ENCODE measurements at places on chromosomes 16 and 17.

DNA sequence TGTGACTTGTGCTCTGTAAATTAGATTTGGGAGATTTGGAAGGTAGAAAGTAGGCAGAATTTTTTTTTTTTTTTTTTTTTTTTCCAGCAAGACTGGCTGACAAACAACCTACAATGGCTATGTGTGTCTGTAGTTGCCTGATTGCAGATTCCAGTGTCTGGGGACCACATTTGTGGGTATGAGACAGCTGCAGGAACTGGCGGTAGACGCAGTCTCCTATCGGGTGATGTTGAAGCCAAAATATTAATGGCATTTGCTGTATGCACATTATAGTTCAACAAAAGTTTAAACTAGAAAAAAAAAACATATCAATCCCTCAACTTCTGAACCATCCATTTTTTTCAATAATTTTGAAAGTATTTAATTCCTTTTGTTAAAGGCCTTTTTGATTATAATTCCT is 665.2 kb downstream of the TOX3 start:
- DNase-seq: no peak

- no peak for DNase-seq
Observed at GRCh38 chr16:76900285-76901263, 290.4 kb upstream of the MON1B start.

DNA sequence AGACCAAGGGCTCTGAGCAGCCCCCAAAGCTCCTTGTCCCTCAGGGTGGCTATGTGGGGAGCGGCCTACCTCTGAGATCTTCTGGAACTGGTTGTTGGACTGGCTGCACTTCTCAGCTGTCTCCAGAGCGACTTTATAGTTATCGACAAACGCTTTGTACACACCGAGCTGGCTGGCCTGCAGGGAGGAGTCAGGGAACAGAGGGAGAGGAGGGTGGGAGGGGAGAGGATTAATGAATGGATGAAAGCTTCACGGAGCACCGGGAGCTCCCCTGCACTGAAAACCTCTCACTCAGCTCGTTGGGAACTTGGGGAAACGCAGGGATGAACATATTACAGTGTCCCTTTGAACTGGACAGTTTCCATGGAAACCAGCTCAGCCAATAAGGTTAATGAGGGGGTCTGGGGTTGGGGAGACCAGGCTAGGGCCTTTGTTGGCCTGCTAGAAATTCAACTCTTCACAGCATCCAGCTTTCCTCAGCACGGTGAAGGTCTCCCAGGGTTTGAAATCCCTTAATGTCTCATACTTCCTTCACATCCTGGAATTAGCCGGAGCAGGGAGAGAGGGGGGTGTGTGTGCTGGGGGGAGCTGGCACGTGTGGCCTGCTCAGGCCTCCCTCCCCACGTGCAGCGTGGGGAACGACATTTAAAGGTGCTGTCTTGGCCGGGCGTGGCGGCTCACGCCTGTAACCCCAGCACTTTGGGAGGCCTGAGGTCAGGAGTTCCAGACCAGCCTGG is 86.7 kb downstream of the TIMM22 start:
- no peak for DNase-seq

- DNase-seq: no peak
Observed at GRCh38 chr17:4109449-4109848, 33.4 kb downstream of the ZZEF1 start.

GRCh38 chr16:75086688-75087374 is 29.7 kb downstream of the LDHD start:
- DNase-seq: no peak

DNA sequence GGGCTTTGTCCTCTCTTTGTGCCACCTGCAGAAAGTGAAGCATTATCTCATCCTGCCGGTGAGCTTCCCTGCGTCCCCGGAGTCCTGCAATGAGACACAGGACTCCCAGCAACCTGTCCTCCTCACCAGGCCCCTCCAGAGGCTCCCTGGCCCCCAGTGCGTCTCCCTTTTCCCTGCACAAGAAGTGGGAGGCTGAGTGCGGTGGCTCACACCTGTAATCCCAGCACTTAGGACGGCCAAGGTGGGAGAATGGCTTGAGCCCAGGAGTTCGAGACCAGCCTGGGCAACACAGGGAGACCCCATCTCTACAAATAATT is 8.4 kb downstream of the GRB7 start:
- no peak for DNase-seq

DNA sequence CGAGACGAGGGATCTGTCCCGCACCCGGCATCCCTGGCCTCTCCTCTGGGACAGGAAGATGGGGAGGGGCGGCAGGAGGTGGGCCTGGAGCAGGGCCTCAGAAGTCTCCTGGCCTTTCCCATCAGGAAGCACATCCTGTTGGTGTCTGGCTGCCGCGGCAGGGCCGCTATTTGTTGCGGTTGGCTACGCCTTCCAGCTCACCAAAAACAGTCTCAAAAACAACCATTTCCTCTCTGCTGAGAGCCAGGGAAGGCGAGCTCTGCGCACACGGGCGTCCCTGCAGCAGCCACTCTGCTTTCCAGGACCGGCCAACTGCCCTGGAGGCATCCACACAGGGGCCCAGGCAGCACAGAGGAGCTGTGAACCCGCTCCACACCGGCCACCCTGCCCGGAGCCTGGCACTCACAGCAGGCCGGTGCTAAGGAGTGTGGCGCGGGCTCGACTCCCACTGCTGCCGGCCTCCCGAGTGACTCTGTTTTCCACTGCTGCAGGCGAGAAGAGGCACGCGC is at the start of gene TMEM204:
Gene TMEM204, plus strand, starts transcription at position 224 of the 509 bp plus-strand sequence. CDS start 610 bp downstream, outside the sequence.
- peak; percentile 73 for DNase-seq

DNA sequence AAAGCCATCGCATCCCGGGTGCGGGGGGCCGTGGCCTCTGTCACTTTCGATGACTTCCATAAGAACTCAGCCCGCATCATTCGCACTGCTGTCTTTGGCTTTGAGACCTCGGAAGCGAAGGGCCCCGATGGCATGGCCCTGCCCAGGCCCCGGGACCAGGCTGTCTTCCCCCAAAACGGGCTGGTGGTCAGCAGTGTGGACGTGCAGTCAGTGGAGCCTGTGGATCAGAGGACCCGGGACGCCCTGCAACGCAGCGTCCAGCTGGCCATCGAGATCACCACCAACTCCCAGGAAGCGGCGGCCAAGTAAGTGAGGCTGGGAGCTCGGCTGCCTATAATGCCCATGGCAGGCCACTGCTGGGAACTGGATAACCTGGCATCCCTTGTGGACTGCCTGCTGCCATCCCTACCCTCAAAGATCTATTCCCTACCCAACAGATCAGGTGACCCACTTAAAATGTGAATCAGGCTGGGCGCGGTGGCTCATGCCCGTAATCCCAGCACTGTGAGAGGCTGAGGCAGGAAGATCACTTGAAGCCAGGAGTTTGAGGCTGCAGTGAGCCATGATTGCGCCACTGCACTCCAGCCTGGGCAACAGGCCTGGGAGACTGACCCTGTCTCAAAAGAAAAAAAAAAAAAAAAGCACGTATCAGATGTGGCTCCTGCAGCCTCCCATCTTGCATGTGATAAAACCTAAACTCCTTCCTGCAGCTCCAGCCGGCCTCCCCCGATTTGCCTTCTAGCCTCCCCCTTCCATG is 18.3 kb downstream of the CDIPT start:
- no peak for DNase-seq

DNA sequence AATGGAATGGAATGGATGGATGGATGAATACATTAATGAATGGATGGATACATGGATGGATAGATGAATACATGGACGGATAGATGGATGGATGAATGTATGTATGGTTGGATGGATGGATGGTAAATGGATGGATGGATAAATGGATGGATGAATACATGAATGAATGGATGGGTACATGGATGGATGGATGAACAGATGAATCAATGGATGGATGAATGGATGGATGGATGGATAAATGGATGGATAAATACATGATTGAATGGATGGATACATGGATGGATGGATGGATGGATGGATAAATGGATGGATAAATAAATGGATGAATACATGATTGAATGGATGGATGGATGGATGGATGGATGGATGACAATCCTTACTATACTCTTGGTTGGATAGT is 26.0 kb downstream of the TMC5 start:
- no peak for DNase-seq

- no peak for DNase-seq
Observed at GRCh38 chr17:77746393-77746792, 212.1 kb upstream of the TNRC6C start.

DNA sequence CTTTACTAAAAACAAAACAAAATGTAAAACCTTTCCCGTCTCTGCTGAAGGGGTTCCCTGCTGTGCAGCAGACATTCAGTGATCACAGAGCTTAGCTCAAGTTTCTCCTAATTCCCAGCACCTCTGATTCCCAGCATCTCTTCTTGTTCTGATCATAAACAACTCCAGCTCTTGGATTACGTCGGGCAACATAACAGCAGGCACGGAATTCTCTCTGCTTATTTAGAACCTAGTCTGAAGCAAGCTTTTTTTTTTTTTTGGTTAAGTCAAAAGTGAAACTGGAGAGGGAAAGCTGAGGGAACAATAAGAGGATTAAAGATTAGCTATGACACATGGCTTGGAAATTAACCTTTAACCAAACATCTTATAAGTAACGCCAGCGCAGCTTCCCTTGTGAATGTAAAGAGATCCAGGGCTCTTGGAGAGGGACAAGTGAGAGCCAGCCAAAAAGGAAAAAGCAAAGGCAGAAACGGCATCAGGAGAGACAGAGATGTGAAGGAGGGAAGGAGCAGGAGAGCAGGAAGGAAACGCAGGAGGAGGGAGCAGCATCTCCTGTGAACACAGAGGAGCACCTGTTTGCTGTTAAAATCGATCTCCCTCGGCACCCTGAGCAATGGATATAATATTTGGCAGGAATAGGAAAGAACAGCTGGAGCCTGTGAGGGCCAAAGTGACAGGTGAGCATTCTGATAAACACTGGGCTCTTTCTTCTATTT is at the start of gene BCO1:
Gene BCO1, plus strand, starts transcription at position 394 of the 716 bp plus-strand sequence. Its CDS starts 220 bp downstream, at position 614.
- DNase-seq: no peak

DNA sequence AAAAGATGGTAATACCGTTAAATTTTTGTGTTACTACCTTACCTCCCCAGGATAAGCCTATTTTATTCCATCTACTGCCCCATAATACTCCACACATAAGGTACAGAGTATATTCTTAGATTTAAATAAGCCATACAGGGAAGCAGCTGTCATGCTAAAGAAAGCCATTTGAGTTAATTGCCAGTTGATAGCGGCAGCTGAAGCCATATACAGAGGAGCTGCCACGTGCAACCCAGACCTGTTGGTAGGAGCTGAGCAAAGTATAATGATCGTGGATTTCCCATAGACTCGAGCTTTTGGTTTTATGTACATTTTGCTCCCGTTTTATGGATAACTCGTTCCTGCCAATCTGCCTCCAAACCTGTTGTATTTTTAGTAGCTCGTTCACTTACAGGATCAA is 12.0 kb downstream of the CPSF4L start:
- no peak for DNase-seq

DNA sequence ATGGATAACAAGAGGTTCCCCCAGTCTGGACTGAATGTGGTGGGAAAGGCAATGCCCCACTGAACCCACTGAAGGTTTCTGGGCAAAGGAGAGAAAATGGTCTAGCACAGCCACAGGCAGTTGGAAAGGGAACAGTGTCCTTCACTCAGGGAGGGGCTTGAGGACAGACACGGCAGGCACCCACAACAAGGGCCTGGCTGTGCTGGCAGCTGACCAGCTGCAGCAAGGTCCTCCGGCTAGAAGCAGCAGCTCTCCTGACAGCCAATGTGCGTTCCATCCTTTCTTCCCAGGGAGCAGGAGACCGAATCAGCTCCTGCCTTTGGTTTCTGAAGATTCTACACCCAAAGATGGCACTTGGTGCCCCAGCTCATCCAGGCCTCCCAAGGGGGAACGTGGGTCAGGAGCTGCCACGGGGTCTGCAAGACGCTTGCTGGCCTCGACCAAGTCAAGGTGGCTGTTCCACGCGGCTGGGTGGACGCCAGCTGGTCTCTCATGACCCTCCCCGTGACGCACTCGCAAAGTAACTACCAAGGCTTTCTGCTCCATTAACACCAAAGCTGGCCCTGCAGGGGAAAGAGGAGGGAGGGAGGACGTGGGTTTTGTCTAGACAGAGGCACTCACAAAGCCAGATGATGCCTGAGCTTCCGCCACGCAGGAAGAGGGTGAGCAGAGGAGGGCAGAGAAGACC is 11.1 kb downstream of the ABR start:
- DNase-seq: no peak

- no peak for DNase-seq
Observed at GRCh38 chr16:89827383-89828198, 684 bp upstream of the SPIRE2 start.

- no peak for DNase-seq
Observed at GRCh38 chr17:57782647-57783337, 37.7 kb upstream of the CCDC182 start.

GRCh38 chr16:2531371-2531695 is at the start of gene CEMP1:
TSS of gene CEMP1 (minus strand) at chr16:2531408. CDS start at chr16:2531073, 335 bp downstream.
- DNase-seq: no peak

DNA sequence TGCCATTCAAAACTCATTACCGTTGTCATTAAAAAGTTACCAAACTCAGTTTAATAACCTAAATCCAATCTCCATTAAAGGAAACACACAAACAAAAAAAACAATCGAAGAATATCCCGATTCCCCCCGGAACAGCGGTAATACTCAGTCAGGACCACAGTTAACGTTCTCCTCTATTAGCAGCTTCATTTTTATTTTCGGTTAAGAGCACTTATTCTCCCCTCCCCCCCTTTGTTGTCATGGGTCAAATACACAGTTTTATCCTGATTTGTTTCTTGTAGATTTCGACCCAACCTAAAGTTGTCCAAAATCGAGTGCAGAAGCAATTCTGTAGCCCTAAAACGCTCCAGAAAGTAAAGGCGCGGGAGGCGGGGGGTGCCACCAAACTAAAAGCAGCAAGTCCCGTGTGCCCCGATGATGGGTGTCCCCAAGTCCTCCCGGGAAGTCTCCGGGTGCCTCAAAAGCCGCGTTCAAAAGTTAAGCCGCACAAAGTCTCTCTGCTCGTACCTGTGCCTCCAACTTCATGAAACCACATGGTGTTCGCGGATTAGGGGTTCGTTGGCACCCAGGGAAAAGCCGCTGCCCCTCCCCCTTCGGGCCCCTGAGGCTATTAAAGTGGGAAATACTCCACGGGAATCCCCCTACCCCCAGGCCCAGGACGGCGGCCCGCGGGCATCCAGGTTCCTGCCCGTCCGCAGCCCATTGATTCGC is 996 bp downstream of the SUMO2 start:
- peak; percentile 64 for DNase-seq

- DNase-seq: no peak
Observed at GRCh38 chr17:3502466-3502865, 26.7 kb downstream of the ASPA start.

- DNase-seq: no peak
Observed at GRCh38 chr17:2374549-2375285, 26.1 kb downstream of the MNT start.

- no peak for DNase-seq
Observed at GRCh38 chr16:1036166-1036565, 36.4 kb upstream of the SSTR5 start.

GRCh38 chr16:66603537-66604375 is 748 bp upstream of the CMTM3 start:
- DNase-seq: no peak

GRCh38 chr16:20042848-20043247 is 30.8 kb downstream of the GPR139 start:
- no peak for DNase-seq

- no peak for DNase-seq
Observed at GRCh38 chr16:20904507-20905081, 4.0 kb downstream of the LYRM1 start.

Measured in activated T-cell treated with anti-CD3 and anti-CD28 coated beads, Interleukin-2, amount 50 U/mL, for 24 hours (primary cell).